ENCODE measurements at places on chromosomes 7 and 10.

DNA sequence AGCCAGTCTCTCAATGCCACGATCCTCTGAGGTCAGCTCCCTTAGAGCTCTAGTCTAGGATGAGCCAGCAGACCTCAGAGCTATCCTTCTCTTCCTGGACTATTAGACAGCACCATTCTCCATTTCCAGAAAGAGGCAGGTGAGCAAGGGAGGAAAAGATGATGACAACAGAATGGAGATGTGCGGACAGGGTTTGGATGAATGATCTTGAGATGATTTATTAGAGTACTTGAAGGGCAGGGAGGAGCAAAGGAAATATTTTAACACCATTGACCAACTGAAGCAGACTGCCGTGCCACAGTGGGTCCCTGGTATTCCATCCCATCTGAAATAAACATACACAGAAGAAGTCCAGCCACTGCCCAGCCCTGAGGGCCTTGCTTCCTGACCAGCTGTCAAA, 94.3 kb downstream of the CFAP58 start:
- DNase-seq, result no peak

GRCh38 chr7:6209340-6209739, 63.1 kb downstream of the CYTH3 start:
- no peak for DNase-seq

GRCh38 chr7:122166275-122166674, 22.2 kb upstream of the AASS start:
- no peak for DNase-seq

DNA sequence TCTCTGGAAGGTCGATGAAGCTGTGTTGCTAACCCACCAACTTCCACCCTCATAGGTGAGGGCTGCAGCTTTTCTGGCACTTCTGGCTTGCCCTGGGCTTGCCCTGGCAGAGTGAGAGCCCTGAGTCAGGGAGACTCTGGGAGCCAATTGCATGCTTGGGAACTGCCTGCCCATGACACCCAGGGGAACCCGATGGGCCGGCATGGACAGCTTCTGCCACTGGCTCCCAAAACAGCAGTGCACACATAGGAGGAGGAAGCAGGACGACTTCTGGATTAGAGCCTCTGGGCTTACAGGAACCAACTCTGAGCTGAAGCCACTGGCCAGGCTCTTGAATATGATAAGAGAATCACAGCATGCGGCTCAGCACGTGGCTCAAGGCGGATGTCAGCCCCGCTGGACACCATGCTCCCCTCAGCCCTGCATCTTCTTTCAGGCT, 135.2 kb upstream of the UNC5B start:
- DNase-seq, result no peak

- DNase-seq, result no peak
Measured at GRCh38 chr10:130570074-130570473, 433.9 kb downstream of the GLRX3 start.

GRCh38 chr10:122342293-122343134, 32.0 kb upstream of the PLEKHA1 start:
- peak; percentile 57 for DNase-seq

GRCh38 chr10:3813267-3813666, 28.3 kb upstream of the KLF6 start:
- no peak for DNase-seq

DNA sequence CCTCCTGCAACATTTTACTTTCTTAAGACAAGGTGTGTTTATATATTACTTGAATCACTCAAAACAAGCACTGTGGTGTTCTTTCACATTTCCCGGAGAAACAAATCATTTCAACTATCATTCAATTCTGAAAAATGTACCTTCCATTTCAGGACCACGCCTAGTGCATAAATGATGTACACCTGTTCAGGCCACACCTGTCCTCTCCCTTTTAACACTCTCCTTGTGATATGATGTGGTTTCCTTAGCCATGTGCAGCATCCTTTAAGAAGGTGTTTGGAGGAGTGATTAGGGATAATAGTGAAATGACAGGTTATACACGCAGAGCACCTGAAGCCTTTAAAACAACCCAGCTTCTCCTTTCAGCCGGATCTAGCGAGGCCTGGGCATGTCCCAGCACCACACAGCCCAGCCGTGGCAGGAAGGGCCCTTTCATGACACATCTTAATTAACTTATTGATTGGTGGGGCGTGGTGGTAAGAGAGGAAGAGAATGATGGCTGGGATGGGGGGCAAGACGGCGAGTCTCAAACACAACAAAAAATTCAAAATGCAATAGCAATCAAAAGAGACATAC, 26.9 kb downstream of the ABLIM1 start:
- DNase-seq, result no peak

GRCh38 chr10:17808971-17809841, at the start of gene MRC1:
Gene MRC1, plus strand, starts transcription at chr10:17809348. Its CDS starts 118 bp downstream, at chr10:17809466.
- DNase-seq, result no peak

DNA sequence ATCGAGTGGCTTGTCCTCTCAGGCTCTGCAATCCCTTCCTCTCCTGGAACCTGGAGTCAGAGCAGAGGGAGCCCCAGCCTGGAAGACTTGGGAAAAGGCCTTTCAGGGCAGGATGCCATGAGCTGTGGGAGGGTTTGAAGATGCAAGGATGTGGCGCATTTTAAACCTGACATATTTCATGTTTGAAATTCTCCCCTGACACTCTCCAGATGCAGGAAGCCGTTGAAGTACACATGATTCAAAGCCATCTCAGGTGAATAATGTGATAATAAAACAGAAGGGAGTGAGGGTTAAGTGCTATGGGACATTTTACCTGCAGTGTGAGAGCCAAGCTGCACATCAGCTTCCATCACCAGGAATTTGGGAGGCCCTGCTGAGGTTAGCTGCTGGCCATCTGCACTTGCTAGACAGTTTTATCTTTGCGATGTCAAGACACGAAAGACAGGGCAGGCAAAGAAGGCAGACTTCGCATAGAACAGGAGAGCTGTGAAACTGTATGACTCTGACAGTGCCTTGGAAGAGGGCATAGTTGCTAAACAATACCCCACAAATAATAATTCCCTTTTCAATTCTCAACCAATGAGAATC, 159.1 kb upstream of the GDF10 start:
- no peak for DNase-seq

DNA sequence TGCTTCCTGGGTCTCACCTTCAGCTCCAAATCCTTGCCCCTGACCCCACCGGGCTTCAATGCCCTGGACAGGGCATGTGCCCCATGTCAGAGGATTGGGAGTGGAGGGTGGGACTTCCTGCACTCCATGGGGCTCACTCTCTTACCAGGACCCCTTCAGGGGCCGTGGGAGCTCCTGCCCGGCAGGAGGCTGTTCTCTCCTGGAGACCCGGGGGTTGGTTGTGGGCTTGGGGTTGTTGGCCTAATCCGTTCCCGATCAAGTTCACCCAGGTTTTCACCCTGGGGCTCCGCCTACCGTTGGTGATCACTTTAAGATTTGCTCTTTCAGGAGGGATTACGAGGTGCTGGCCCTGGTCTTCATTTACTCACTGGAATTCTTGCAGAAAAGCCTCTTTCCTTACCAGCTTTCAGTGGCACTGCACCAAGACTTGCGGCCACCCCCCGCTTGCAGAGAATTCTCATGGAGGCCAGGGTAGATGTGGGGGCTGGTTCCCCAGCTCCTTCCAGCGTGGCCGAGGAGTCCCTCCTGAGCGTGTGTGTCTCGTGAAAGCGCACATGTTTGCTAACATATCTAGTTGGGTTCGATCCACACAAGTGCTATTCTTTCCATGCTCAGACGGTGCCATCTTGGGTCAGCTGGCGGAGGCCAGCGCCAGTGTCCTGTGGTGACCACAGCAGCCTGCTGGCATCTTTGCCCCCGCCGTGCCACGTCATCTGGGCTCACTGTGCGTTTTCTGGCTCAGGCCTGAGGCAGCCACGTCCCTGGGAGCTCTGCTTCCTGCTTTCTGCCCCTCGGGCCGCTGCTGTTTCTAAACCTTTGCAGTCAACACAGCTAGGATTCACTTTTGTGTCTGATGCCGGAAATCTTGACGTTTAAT, 15.6 kb downstream of the PWWP2B start:
- DNase-seq, result no peak

- no peak for DNase-seq
Measured at GRCh38 chr7:108415084-108415483, 41.2 kb downstream of the NRCAM start.

Measured in neural progenitor cell (in vitro differentiated cells).